ENCODE measurements at places on chromosomes 1 and 21. TPM values are rescaled to one million over a fixed set of nuclear protein-coding genes. Genes with fewer than 3 reads are reported as not detected.

DNA sequence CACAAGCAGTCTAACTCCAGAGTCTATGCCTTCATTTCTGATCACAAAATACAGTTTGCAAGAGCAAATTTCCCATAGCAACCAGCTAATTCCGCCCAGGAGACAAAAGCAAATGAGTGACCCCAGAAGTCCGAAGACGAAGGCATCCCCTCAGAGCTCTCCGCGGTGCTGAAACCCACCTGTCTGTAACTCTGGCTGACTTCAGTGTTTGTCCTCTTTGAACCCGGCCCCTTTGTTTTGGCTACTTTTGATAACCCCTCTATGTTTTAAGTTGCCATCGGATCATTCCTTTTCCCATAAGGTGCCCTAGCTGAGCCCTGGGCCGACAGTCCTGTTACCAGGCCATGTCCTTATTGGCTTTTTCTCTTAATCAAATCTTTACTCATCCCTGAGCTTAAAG lies 515.8 kb downstream of the PTPRU start:
- DNase-seq, result no peak

DNA sequence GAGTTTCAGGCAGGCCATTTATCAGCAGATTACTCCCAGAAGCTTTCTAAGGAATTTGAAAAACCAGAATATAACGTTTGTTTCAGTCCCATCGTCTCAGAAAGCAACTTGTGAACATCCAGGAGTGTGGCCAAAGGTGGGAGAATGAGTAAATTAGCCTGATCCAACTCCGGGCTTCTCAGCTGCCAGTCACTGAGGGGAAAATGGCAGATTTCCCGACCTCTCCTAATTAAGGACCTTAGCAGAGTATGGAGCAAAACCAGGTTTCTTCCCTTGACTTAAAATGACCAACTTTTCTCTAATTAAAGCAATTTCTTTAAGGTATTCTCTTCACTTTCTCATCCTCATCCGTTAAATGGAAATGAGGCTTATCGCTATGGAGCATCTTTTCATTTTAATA lies 1.0 kb downstream of the CORT start:
- no peak for DNase-seq

DNA sequence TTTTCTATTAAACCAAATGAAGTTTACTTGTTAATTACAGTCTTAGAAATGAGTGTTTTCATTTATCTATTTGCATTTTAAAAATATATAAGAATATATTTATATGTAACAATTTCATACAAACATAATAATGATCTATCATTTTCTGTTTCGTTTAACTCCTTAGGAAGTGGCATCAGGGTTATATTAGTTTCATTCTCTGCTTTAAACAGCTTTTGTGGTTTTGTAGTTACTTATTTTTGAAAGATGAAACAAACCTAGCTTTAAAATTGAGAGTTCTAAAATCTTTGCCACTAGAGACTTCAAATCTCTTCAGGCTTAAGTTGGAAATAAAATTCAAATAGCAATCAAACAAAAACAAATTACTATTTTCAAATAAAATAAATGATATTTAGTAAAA lies 2110.6 kb downstream of the MRPL39 start:
- DNase-seq, result no peak

DNA sequence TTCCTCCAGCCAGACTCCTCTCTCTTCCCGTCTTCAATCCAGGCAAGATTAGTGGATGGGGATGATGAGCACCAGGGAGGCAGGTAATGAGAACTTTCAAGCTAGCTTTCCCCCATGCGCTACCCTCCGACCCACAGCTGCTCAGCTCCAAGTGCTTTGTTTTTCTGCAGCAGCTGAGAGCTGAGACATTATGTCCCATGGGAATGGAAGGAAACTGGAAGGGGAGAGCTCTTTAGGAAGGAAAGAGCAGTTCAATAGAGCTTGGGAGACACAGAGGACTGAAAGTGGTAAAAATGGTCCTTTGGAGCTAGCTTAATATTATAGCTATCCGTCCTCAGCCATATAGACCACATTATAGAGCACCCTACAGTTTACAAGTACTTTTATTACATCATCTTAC lies 39.8 kb downstream of the RAB3B start:
- no peak for DNase-seq

DEPDC1 gene
- polyA plus RNA-seq, result not detected

DNA sequence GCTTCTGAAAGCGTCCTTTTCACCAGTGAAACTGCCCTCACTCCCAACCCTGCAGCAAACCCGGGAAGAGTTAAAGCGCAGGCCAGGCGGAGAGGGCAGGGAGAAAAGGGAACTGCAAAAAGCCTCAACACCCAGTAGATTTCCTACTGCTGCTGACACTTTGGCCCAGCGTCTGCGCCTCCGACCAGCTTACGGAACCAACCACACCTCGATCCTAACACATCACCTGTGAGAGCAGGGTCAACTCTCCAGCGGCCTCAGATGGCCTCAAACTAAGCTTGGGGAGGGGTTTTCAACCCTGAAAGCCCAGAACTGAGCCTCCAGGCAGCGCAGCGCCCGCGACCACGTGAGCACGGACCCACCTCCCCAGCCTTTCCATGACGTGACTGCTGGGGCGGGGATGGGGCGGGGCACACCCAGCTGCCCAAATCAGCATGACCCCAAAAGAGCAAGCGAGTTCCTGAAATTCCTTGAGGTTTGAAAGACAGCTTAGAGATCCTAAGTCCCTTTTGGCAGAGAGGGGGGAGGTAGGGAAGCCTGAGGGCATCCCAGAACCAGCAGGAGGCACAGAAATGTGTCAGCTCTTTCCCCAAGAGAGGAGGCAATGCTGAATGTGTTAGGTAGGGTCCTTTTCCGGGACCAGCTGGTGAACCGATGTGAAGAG lies 59.1 kb downstream of the ITPKB start:
- DNase-seq, result peak; percentile 65

GRCh38 chr21:42864815-42865775 lies 14.2 kb downstream of the WDR4 start:
- DNase-seq, result no peak

- DNase-seq, result no peak
Measured at GRCh38 chr21:16162953-16163352, 433.2 kb downstream of the USP25 start.

- no peak for DNase-seq
Measured at GRCh38 chr1:230541306-230541705, 101.0 kb upstream of the COG2 start.

DNA sequence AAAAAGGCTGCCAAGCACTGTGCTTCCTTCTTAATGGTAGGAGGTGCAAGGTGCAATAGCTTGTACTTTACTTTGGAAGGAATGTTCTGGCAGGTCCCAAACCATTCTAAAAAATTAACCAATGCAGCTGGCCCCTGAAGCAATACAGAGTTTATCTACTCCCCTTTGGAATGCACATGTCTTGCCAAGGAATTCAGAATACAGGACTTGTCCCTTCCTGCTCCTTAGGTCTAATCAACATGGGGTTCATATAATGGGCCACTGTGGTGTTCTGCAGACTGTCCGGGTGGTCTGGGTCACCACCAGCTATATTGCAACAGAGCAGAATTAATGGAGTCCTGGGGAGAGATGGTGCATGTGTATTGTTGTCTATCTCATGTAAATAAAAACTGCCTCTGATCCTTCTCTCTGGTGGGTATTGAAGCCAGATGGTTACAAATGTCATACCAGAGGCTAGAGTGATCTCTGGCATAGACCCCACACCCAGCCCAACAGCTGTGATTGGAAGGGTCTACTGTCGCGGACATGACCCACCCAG lies 112.8 kb downstream of the RIPK4 start:
- no peak for DNase-seq

DNA sequence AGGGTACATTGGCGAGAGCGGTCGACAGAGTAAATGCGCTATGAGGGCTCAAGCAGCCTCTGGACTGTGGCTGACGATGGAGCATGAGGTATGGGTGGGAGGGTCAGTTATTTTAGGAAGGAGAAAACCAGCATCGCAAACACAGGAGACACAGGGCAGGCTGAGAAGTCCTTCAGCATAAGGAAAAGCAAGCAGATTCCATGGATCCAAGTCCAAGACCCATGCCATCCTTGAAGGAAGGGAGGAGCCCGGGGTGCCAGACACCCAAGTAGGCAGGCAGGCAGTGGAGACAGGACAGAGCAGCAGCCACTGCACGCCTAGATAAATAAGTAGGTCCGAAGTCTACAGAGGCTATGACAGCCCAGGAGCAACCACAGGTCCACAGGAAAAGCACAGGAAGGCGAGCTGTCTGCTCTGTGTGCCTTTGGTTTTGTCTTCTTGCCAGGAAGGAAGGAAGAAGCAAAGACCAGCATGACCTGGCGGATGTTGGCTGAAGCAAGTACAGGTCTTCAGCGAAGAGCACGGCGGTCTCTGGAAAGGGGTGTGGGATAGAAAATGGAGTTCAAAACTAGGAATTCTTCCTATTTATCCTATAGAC lies 76.4 kb upstream of the SLC45A1 start:
- DNase-seq, result no peak

DNA sequence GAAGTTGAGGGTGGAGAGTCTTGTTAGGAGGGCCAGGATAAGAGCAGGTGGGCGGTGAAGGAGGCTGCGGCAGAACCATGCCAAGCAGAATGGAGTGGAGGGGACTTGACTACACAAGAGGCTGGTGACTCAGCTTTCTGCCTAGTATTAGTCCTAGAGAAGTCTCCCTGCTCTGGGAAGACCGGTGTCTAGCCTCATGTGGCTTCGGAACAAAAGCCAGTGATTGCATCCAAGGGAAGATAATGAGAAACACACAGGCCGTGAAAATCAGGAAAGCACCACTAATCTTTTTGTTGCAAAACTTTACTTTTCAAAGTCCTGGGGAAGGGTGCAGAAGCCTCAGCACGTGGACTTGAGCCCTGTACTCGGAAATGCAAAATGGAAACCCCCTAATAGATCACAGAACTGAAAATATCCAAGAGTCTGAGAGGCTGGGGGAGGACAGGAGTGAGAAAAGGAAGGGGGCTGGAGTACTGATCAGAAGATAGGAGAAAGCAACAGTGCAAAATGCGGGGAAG lies 31.4 kb downstream of the DDR2 start:
- DNase-seq, result no peak

DNA sequence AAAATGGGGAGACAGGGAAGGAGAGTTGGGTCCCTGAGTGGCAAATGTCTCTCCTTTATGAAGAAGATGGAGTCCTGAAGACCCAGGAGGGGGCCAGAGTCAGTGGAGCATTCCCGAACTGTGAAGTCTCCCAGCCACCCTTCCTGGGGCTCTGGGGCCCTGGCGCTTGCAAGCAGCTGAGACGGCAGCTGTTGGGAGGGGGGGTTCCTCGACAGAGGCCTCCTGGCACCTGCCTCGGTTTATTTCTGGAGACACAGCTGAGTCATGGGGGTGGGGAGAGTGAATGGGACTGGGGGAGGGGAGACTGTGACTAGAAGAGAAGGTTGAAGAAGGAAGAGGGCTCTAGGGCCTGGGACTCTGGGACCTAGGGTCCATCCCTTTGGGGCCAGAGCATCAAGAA lies 14.0 kb downstream of the NES start:
- no peak for DNase-seq

DNA sequence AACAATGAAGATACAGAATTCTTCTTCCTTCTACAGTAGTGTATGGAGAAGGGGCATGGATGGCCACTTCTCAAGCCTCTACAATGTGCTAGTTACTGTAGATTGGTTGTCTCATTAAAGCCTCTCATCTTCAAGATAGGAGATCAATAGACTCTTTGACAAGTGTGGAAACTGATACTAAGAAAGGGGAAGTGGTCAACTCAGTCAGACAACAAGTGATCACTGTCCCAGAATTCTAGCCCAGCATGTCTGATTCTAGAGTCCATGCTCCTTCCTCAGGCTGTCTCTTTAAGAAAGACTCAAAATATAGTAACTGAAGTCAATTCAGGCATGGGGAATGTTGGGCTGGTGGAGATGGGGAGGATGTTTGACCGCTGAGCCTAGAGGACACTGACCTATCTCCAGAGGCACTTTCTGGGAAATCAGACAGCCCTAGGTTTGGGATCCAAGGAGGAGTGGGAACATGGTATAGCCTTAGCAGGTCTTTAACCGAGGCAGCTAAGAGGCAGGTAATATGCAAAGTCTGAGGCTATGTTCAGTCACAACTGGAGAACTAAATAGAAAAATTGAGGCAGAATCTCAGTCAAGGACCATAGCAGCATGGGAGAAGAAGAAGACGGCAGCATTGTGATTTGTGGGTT lies 39.3 kb upstream of the EYA3 start:
- no peak for DNase-seq

DNA sequence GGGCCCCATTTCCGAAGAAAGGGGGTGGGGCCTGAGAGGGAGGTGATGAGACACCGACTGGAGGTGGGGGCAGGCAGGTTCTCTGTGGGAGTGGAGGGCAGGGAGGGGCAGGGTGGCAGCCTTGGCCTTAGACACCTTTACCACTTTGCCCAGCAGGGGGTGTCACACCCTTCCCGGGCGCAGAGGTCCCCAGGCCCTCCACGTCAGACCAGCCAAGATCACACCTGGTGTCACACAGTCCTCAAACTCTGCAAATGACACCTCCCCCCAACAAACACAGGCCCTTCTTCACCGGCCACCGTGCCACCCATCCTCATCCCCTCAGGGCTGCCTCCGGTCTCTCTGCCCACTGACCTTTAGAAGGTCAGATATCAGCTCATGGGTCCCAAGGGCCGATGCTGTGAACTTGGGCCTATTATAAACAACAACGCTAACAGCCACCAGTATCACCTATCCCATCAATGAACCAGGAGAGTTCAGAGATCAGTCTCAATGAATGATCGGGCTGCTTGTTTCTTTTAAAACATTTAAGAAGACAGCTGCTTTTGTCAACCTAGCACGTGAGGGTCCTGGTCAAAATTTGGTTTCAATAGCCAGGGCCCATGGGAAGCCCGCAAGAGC lies 103.9 kb downstream of the CASZ1 start:
- DNase-seq, result peak; percentile 76

DNA sequence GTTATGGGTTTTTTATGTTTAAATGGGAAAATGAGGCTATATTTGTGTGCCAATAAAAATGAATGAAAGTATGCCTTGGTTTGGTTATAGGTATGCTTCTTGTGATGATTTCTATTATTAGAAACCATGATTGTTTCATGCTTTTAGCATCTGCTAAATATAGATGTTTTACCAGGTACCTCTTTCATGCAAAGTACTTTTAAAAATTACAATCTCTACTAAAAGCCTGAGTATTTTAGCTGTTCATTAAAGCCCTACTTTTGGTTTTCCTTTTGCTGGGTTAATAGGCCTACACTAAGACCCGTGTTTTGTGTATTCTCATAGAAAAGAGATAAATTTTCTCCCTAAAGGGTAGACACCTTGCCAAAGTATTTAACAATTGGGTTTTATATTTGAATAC lies 32.0 kb downstream of the MTF2 start:
- no peak for DNase-seq

All from naive thymus-derived CD8-positive, alpha-beta T cell (primary cell).